ENCODE measurements at places on chromosomes 1 and 21.

- DNase-seq: no peak
Measured at GRCh38 chr1:96557336-96557735, 164.2 kb upstream of the PTBP2 start.

- DNase-seq: no peak
Measured at GRCh38 chr21:44555200-44555875, 3.3 kb downstream of the KRTAP10-3 start.

DNA sequence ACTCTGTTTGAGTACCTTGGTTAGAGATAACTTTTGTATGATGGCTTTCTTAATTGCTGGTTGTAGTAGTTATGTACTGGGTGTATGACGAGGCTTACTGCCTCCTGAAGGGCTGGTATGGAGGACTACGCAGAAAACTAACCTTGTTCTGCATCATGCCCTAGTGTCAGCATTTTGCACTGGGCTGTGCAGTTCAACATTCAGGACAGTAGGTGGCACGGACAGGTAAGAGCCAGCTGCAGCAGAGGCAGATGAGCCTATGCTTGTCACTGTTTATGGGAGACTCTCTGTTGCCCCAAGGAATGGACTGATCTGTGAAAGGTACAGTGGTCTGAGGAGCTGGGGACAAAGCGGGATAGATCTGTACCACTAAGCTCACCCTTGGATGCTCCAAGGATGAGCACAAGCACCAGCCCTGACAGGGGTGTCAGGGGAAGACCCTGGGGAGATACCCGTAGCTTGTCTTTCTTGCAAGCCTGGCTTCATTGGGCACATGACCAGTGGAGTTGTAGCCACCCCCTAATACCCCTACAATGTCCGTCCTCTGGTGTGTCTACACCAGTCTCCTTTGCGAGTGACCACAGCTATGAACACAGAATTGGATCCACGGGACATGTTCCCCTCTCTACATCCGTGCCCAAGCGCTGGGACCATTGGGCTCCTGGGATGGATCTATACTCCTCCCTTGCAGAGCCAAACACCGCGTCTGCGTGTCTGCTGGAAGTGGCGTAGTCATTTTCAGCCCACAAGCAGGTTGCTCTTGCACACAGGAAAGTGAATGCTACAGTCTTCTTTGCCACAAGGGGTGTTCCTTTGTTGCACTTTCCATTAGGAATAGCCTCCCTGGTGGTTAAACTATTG, 51.1 kb upstream of the CFHR3 start:
- DNase-seq: peak; percentile 77

GRCh38 chr1:241637046-241637590, 3.1 kb downstream of the CHML start:
- DNase-seq: peak; percentile 30

DNA sequence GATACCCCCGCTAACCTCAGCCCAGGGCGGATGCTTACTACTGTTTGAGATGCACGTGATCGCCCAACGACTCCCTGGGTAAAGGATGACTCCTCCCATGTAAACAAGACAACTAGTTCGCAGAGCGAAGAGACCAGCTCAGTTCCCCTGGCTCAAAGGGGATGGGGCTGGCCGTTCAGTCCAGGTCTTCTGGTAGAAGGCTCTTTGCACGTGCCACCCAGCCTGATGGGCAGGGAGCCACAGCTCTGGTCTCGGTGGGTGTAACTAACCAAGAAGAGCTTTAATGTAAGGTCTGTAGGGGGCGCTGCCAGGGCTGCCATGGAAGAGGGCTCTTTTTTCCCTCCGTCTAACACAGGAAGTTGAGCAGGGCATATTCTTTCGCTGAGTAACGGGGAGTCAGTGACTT, 49.4 kb upstream of the PARP1 start:
- DNase-seq: no peak

- no peak for DNase-seq
Measured at GRCh38 chr1:65764052-65764451, 28.6 kb upstream of the PDE4B start.

- no peak for DNase-seq
Measured at GRCh38 chr1:95127380-95127779, 10.2 kb downstream of the TLCD4 start.

DNA sequence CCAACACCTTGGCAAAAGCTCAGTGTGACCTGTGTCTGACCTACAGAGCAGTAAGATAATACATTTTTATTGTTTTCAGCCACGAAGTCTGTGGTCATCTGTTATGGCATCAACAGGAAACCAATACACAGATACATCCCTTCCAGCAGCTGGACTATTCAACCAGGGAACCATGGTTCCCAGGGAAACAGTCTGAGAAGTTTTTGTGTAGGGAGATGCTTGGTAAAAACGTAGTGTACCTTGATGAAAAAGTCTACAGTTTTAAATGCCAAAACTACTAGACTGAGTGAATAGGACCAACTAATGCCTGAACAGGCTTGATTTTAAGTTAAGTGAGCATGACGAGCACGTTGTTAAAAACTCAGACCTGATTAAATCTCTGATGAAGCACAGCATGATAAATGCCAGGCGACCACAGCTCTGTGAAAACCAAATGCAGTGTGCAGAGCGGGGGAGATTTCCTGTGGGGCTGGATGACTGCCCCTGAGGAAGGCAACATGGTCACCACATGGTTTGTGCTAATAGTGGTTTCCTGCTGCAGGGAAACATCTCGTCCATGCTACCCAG, 228.9 kb downstream of the TNR start:
- DNase-seq: no peak

GRCh38 chr1:242055749-242056320, 56.9 kb upstream of the MAP1LC3C start:
- DNase-seq: peak; percentile 22

GRCh38 chr1:7847599-7847998, 5.3 kb downstream of the UTS2 start:
- DNase-seq: peak; percentile 58

GRCh38 chr21:46561445-46562090, 43.3 kb downstream of the S100B start:
- no peak for DNase-seq

- no peak for DNase-seq
Measured at GRCh38 chr1:202131956-202132821, 9.5 kb downstream of the GPR37L1 start.

- no peak for DNase-seq
Measured at GRCh38 chr1:43446881-43447835, 6.6 kb downstream of the HYI start.

DNA sequence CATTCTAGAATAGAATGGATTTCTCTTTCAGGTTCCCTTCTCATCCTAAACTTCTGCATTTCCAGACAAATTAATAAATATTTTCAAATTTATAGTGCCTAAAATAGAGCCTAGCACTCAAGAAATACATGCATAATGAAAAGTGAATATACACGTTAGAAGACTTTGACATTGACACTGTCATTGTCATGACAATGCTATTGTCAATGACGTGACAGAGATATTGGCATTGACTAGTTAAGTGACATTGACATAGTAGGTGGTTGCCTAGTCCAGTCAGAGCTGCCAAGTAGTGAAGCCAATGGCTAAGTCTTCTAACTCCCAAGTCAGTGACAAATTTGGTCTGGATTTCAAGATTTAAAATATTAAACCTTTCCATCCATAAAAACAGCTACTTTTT, 410.5 kb downstream of the LMO4 start:
- DNase-seq: no peak

DNA sequence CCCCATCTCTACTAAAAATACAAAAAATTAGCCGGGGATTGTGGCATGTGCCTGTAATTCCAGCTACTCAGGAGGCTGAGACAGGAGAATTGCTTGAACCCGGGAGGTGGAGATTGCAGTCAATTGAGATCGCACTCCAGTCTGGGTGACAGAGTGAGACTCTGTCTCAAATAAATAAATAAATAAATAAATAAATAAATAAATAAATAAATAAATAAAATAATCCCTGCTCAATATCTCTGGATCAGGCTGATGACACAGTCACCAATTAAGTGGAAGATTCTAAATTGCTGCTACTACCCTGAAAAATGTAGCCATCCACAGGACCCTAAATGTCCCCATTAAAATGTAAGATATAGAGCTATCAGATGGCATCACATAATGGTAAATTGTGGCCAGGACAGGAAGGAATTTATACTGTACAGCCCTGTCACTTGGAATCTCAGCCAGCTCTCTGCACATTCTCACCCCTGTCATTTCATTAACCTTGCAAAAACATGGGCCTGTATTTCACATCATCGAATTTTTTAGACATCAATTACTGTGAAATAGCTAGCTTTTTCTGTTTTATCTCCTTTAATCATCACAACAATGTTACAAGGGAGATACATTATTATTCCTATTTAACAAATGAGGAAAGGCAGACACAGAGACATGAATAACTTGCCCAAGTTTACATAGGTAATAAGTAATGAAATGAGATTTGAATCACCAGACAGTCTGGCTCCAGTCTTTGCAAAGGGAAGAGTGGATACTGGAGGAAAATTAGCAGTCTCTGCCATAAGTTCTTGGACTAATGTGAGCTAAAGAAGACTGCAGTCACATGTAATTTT, 56.7 kb upstream of the NTPCR start:
- DNase-seq: no peak

DNA sequence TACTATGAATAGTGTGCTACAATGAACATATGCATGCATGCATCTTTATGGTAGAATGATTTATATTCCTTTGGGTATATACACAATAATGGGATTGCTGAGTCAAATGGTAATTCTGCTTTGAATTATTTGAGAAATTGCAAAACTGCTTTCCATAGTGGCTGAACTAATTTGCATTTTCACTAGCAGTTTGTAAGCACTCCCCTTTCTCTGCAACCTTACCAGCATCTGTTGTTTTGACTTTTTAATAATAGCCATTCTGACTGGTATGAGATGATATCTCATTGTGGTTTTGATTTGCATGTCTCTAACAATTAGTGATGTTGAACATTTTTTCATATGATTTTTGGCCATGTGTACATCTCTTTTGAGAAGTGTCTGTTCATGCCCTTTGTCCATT, 24.0 kb upstream of the DIRAS3 start:
- no peak for DNase-seq
